Activated T-cell treated with anti-CD3 and anti-CD28 coated beads, Interleukin-2, amount 50 U/mL, for 72 hours (primary cell): ENCODE measurements at places on chromosomes 7 and 10.
A peak's percentile ranks its signal among the peaks of the same experiment; 100 is the strongest.

DNA sequence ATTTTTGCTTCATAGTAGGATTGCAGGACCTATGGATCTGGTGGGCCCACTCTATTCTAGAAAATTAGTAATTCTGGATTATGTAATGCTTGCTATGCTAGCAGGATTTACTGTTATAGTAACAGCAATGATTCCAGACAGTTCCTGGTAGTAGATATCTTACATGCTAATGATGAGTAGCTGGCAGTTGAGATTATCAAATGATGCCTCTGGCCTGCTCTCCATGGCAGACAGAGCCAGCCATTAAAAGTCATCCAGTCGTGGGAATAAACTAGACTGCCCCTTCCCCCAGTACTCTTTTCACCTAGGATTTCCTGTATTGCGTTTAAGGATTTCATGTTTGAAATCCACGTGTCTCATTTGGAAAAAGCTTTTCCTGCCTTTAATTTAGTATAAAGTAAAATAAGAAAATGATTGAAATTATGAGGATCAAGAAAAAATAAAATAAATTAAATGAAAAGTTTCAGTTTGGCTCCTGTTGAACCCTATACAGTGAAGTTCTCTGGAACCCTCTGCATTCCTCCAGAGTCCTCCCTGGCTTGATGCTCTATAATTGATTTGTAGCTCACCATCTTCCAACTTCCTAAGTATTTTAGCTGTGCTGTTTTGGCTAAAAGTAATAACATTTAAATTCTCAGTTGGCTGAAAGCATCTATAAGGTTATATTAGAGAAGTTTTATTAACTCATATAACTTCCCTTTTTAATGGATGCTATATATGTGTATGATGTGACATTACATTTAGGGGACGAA lies 14.6 kb downstream of the UMAD1 start:
- no peak for DNase-seq

DNA sequence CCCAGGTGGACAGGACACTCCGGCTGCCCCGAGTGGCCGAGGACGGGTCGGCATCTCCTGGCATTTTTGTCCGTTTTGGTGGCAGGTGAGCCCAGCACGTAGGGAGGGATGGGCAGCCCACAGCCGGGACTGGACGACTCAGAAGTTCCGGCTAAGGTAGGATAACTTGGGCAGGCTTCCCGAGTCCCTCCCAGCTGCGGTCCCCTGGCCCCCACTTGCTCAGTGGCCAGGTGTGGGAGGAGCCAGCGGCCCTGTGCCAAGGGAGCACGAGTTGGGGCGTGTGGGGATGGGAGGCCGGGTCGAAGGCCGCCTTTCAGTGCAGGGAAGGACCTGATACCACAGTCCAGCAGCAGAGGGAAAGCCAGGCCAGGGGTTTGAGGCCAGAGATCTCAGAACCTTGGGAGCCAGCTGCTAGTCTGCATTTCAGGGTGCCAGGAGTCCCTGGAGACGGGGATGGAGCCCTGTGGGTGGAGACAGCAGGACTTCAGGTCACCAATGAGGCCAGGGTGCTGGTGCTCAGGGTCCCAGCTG lies 58.5 kb downstream of the PWWP2B start:
- no peak for DNase-seq

- no peak for DNase-seq
Measured at GRCh38 chr10:48608976-48609375, 4.1 kb upstream of the ARHGAP22 start.

DNA sequence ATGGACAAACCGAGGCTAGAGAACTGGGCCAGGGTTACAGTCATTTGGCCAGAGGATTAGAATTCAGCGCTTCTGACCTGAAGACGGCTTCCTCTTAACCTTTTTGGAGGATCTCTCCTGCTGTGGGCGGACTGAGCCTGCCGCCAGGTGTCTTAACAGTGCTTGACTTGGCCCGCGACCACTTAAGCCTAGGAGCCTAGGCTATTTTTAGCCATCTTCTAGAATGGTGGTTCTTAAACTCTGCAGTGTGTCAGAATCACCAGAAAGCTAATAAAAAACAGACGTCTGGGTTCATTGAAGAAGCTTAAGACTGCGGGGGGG lies 722 bp downstream of the MDH2 start:
- peak; percentile 21 for DNase-seq

GRCh38 chr7:95027234-95027872 lies 120.0 kb downstream of the PPP1R9A start:
- DNase-seq: no peak

DNA sequence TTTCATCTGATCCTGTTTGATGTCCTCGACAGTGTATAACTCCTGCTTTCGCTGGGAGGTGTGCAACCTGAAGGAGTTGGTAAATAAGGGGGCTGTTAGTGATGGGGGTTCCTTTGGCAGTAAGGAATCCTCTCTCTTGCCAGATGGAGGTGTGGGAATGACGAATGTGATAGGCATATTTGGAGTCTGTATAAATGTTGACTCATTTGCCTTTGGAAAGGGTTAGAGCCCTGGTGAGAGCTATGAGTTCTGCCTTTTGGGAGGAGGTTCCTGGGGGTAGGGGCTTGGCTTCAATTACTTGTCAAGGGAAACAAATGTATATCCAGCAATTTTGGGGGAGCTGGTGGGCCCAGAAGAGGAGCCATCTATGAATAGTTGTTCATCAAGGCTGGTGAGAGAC lies 11.4 kb upstream of the CHST3 start:
- DNase-seq: no peak

DNA sequence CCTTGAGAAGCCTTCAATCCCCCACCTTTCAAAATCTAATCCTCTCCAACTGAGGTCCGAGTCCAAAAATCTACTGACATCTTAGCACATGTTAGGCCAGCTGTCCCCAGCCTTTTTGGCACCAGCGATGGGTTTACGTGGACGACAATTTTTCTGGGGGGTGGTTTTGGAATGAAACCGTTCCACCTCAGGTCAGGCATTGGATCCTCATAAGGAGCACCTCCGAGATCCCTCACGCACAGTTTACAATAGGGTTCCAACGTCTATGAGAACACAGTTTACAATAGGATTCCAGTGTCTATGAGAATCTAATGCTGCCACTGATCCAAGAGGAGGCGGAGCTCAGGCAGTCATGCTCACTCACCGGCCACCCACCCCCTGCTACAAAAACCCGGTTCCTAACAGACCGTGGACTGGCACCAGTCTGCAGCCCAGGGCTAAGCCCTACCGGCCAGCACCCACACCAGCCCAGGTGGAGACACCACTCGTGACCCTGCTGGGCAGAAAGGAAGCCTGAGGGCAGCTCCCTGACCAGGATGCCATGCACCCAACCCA lies 107.6 kb downstream of the DIP2C start:
- no peak for DNase-seq

- DNase-seq: no peak
Measured at GRCh38 chr10:113473011-113473410, 79.8 kb upstream of the HABP2 start.

DNA sequence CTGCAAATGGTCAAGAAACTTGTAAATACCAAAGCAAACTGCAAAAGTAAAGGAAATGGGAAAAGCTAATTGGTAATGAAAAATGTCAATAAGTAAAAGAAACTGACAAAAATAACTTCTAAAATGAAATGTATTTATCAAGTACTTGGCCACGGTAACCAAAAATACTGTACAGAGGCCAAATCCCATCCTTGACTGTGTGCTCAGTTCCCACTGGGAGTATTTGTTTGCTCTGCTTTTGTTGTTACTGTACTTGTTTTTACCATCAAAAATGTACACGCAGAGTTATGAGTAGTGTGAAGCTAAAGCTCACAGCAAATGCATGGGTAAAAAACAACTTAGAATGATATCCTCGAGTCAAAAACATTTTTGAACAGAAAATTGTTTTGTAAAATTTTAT lies 31.1 kb downstream of the ENKUR start:
- no peak for DNase-seq

- DNase-seq: no peak
Measured at GRCh38 chr10:52768001-52768532, 4.5 kb downstream of the MBL2 start.

GRCh38 chr7:7181519-7182155 lies 707 bp upstream of the C1GALT1 start:
- DNase-seq: peak; percentile 47

DNA sequence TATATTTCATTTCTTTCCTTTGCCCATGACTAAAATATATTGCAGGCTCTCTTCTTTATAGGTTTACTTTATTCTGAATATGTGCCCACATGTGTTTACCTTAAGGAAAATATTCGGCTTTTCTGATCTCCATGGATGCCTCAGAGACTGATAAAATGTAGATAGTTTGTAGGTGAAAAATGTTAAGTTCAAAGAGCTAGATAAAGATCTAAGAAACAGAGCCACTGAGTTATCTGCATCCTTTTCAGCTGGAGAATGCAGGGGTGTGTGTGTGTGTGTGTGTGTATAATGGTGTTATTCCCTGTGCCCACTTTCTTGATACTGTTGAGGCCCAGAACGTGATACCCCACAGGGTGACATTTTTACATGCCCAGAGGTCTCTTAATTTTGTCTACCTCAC lies 150.8 kb downstream of the LRRC4 start:
- no peak for DNase-seq

DNA sequence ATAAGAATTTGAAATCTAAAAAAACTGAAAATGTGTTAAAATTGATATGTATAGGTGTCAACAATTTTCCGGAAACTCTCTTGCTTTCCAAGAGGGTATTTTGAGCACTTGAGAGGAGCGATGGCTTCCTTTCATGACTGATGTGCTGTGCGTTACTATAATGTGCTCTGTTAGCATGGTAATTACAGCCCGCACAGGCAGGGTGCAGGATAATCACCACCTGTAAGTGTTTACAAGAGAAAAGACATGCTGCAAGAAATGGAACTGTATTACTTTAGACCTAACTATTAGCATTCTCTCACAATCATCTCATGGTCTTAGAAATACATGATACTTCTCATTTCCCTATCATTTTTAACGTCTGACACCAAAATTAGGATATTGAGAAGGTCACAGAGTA lies 92.4 kb upstream of the ADARB2 start:
- DNase-seq: no peak

DNA sequence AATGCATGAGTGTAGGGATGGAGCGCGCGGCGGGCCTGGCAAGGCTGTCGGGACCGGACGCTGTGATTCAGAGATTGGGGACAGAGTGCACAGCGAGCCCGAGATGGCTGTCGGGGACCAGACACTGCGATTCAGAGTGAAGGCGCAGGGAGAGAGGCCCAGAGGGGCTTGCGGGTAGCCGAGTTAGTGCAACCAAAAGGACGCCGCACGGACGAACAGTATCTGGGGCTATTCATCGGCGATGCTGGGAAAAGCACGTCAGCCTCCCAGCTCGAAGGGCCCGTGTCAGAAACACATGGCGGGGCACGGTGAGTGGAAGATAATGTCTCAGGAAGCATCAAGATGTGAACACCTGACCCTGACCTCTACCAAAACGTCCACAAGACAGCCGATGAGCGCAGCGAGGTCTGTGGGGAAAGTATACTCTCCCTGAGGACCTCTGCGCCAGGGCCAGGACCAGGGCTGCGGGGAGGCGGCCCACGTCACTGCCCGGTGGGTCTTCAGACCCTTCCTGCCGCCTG lies 215.8 kb downstream of the ZMYND11 start:
- no peak for DNase-seq

DNA sequence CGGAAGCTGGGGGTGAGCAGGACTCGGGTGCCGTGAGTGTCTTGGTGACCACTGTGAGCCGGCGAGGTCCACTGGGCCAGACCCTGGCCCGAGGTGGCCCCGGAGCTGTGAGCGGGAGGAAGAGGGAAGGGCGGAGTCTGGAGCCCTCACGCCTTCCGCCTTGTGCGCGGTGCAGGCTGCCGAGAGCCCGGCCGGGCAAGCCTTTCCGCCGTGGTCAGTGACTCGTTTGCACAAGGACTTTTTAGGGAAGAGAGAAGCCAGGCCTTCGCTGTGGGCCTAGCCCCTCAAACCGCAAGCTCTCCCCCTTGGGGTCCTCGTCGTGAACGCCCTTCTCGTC lies 40.9 kb upstream of the ZNF32 start:
- peak; percentile 51 for DNase-seq

- DNase-seq: no peak
Measured at GRCh38 chr7:94244760-94245159, 149.9 kb upstream of the COL1A2 start.
